Activated naive CD4-positive, alpha-beta T cell (primary cell): ENCODE measurements at places on chromosomes 7 and 10.

GRCh38 chr10:77967611-77968022 is 41.1 kb upstream of the DLG5 start:
- no peak for DNase-seq

- DNase-seq = no peak
These were observed 15.9 kb upstream of the TMEM72 start for GRCh38 chr10:44895280-44895679.

DNA sequence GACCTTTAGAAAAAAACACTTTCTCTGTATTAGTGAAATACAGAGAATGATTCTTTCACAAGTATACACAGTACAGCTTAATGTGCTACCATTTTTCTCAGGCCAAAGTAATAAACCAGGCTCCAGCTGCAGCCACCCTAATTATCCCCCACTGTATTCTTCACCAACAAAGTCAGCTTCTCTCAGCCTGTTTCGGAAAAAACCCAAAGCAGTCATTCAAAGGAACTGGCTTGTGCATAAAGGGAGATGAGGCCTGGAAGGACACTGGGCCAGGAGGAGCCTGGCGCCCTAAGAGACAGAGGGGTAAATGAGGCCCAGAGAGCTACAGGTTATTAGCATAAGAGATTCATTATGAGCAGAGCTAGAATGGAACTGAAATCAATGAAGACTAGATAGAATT is 9.2 kb downstream of the USP54 start:
- DNase-seq = no peak

DNA sequence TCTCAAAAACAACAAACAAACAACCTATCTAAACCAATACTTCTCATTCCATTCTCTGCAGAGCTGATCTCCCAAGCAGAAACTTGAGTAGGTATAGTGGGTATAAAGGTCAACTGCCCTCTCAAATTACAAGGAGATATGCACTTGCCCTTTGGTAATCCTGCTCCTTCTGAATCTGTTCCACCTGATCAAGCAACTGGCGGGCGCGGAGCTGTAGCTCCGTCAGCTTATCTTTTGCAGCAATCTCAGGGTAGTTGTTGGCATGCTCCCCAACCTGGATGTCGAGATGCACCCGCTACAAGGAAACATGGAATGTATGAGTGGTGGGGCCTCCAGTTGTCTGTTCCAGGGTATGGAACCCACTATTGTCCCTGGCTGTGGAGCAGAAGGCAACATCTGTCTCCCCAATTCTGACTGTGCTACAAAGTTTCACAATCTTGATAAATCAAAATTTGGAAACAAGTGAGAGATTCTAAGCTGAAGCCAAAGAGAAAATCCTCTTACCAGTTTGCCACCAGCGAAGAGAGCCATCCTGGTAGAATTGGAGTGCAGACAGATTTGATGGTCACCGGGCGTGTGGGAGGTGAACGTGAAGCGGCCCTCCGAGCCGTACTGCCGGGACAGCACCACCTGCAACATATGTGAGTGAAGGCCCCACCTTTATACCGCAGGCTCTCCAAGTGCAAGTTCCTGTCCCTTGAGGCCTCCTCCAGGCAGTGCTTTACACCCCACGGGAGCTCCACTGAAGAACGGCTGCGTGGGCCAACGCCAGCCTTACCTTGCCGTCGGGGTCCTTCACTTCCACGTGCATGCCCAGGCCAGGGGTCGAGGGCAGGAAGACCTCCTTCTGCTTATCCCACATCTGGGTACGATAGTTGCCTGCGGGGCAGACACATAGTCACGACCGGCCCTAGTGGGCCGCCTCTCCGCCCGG is 819 bp downstream of the TMED4 start:
- peak; percentile 33 for DNase-seq

- DNase-seq = no peak
These were observed 63.4 kb upstream of the ADO start for GRCh38 chr10:62740885-62741745.

DNA sequence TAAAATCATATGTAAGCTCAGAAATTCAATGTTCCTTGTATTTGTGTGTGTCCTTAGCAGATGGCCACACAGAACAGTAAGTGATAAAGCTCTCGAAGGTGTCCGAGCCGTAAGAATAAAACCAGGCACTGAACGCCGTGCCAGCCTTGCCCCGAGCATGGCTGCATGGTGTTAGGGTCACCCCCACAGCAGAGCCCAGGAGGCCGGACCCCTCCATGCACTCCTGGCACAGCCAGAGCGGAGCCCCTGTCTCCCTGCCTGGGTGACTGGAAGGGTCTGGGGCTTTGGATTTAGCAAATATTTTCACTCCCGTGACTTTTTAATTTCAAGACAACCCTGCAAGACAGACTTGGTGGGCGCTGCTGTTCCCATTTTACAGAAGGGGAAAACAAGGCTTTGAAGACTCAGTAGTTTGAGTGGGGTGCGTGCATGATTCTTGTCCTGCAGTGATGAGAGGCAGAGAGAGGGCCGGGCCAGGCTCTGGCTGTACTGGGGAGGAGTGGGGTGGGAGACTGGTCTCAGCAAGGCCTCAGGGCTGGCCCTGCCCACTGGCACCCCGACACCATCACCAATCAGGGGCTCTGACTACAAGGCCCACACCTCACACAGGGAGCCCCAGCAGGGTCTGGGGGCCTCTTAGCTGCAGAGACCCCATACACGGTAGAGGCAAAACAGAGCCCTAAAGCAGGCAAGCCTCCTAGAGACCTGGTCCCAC is 39.4 kb downstream of the VIPR2 start:
- DNase-seq = no peak

DNA sequence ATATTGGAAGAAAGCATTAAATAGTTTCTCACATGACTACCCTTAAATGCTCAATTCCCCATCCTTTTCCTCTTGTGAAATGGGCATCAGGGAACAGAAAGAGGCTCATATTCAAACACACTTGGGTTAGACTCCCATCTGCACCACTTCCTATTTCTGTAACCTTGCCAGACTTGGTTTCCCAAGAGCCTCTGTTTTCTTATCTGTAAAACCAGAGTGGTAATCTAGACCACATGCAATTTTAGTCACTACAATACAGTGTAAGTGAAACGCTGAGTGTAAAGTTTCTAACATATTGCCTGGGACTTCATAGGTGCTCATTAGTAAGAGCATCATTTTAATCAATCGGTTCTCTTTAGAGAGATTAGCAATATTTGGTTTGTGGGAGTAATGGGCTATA is 136.3 kb downstream of the SORCS1 start:
- no peak for DNase-seq

GRCh38 chr10:95350830-95351228 is 60.0 kb upstream of the PDLIM1 start:
- no peak for DNase-seq

DNA sequence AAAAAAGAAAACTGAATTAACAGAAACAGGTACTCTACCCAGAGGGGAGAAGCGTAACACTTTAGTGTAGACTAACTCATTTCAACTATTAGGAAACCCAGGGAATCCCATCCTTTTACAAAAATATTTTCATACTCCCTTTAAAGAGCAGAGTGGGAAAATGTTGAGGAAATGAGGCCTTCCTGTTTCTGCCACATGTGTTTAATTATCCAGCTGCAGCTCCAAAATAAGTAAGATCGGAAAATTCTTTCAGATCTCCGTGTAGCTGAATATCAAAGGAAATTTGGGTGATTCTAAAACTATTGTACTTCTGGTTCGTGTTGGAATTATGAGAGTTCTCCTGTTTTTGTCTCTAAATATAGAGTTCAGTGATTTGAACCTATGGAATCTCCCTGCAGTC is 58.0 kb upstream of the CAV2 start:
- DNase-seq = no peak

DNA sequence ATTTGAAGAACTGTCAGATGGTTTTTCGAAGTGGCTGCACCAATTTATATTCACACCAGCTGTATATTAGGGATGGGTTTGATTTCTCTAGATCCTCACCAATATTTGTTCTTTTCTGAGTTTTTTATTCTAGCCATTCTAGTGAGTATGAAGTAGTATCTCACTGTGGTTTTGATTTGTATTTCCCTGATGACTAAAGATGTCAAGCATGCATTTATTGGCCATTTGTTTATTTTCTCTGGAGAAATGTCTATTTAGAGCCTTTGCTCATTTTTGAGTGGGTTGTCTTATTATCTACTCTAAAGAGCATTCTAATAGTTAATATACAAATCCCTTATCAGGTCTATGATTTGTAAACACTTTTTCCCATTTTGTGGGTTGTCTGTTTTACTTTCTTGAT is 123.9 kb downstream of the PCLO start:
- DNase-seq = no peak

DNA sequence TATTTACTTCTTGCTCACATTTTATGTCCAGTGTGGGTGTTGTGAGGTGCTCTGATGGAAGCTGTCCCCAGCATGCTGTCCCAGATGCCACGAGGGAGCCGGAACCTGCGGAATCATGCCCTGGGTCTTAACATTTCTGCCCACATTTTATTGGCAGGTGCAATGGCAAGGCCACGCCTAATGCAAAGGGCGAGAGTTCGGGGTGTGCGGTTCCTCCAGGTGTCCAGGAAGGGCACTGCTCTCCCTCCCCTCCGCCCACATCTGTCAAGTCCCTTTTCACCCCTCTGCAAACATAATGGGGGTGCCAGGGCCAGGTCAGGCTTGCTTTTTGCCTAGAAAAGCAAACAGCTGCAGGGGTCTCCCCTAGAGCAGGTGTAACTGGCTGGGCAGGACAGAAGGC is 16.4 kb downstream of the PDAP1 start:
- no peak for DNase-seq

GRCh38 chr10:68106656-68107055 is 2.6 kb upstream of the MYPN start:
- no peak for DNase-seq

DNA sequence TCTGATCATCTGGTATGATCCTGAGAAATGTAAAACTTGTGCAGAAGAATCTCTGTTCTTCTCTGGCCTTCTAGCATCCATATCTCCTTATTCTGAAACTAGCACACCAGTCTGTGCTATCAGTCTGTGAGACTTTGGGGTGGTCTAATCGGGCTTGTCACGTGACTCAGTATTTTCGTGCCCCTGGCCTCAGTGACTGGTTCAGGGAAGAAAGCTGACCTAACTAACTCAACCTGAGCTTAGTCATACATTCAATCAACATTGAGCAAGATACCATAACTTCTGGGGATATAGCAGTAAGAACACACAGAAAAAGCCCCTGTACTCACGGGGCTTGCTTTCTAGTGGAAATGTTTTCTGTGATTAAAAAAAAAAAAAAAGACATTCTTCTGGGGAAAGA is 109.3 kb downstream of the DKK1 start:
- DNase-seq = no peak

GRCh38 chr10:70119623-70120022 is 13.0 kb downstream of the AIFM2 start:
- DNase-seq = no peak

DNA sequence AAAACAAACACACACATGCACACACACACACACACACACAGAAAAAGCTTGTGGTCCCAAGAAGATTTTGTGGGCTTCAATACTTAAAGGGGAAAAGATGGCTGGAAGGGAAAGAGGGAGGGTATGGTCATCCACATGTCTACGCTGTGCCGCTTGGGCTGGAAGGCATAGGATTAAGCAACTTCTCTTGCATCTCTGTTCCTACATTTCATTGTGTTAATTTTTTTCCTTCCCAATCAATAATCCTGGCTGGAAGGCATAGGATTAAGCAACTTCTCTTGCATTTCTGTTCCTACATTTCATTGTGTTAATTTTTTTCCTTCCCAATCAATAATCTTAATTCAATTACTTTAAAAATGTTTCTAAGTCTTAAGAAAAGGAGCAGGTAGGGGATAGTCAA is 30.6 kb downstream of the C10orf120 start:
- no peak for DNase-seq

- DNase-seq = no peak
These were observed 304.2 kb downstream of the RPS24 start for GRCh38 chr10:78337646-78338391.

GRCh38 chr10:31374146-31374696 is 55.2 kb downstream of the ZEB1 start:
- no peak for DNase-seq

DNA sequence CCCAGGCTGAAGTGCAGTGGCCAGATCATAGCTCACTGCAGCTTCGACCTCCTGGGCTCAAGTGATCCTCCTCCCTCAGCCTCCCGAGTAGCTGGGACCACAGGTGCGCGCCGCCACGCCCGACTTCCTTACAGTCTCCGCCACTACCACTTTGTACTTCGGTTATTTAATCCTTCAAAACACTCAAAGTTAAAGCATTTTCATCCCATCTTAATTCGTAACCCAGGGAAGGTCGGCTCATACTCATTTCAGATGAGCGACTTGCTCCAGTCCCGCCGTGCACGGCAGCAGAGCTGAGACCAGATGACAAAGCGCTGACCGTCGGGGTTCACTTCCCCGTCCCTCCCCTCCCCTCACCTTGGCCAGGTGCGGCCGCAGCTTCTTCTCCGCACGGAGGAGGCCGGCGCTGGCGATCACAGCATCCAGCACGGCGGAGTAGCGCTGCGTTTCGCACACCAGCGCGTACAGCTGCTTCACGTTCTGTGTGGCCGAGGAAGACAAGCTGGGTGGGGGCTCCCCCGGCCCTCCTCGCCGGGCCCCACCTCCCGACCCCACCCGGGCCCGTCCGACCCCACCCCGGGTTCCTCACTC is 457 bp downstream of the NSUN5 start:
- DNase-seq = no peak

DNA sequence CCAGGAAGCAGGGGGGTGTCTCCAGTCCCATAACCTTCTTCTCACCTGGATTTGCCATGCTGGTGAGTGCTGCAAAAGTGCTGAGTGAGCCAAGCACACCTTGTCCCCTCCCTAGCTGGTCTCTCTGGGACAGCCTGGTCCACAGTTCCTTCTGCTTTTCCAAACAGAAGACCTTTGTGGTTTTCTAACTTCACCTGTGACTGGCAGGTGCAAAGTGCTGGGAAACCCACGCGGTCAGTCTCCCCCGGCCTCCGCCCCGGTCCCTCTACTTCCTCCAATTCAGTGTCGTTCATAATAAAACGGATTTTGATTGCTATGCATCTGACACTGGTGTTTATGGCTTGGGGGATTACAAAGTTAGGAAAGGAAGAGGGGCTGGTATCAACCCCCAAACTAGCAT is 37.1 kb downstream of the RBAK start:
- no peak for DNase-seq

- DNase-seq = no peak
These were observed 2.0 kb downstream of the SAMD9 start for GRCh38 chr7:93115796-93116195.

DNA sequence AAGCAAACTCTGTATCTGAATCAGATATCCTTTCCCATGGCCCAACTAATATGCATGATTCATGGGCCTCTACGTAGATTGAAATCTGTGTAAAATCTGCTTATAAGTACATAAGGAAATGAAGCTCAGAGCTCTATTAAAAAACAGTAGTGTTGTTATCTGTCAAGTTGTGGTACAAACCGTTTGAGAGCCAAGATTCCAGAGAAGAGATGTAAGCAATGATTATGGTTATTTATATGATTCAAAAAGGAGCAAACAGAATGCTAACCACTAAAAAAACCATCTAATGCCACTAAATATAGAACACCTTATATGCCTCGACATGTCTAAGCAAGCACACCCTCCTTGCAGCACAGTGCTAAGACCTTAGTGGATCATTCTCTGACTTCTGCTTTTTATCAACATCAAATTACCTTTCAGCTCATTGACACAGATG is 26.6 kb downstream of the RPP38 start:
- no peak for DNase-seq

GRCh38 chr10:86205306-86206239 is 161.0 kb downstream of the GRID1 start:
- no peak for DNase-seq
